ENCODE measurements at places on chromosomes 16 and 17. TPM values are rescaled to one million over a fixed set of nuclear protein-coding genes. Genes with fewer than 3 reads are reported as not detected.

TEX14 gene
- total RNA-seq = 0.07 TPM

MARVELD3 gene
- total RNA-seq = not detected

PPY gene
- total RNA-seq = not detected

SPNS3 gene
- total RNA-seq = 1.9 TPM

PSMC3IP gene
- total RNA-seq = 31.1 TPM

HSF4 gene
- total RNA-seq = 54.0 TPM

NPB gene
- 0.30 TPM for total RNA-seq

CCDC43 gene
- total RNA-seq = 42.7 TPM

MYH3 gene
- 8.1 TPM for total RNA-seq

MYH13 gene
- not detected for total RNA-seq

ARSG gene
- 7.1 TPM for total RNA-seq

ICAM2 gene
- 62.2 TPM for total RNA-seq

GRIN2C gene
- 0.05 TPM for total RNA-seq

SLC5A10 gene
- not detected for total RNA-seq
